ENCODE measurements at places on chromosomes 2 and 18.

DNA sequence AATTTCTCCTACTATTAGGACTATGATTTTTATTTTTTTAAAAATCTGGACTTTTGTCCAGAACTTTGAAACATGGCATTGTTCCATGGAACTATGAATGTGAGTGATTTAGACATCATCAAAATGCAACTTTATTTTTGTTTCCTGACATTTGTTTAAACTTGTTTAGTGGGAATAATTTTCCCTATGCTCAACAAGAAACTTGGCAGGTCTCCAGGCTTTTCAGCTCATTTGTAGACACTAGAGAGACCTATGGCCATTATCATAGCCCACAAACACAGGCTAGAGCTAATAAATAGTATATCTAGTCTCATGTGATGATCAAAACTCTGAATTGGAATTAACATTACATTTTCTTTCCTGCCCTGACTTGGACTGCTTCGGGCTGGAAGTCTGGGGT is 145.1 kb upstream of the CELF4 start:
- DNase-seq = no peak

DNA sequence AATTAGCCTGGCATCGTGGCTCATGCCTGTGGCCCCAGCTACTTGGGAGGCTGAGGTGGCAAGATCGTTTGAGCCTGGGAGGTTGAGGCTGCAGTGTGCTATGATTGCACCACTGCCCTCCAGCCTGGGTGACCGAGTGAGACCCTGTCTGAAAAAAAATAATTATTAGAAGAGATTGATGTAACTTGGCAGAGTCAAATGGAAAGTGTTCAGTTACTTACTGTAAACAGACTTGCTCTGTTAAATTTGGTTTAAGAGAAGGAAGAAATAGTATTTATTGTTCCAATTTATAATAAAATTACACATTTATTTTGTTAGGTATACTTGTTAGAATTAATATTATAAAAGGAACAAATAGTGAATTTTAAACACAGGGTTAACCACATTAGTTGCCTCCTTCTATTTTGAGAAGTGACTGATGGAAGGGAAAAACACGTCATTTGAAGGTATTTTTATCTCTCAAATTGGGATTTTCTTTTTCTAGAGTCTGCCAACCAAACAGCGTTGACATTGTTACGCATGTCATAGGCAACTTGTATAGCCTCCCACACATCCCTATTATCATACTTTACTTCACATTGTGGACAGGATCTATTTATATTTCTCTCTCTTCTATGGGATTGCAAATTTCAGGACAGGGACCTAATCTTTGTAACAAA is 118.8 kb upstream of the B3GNT2 start:
- DNase-seq = no peak

DNA sequence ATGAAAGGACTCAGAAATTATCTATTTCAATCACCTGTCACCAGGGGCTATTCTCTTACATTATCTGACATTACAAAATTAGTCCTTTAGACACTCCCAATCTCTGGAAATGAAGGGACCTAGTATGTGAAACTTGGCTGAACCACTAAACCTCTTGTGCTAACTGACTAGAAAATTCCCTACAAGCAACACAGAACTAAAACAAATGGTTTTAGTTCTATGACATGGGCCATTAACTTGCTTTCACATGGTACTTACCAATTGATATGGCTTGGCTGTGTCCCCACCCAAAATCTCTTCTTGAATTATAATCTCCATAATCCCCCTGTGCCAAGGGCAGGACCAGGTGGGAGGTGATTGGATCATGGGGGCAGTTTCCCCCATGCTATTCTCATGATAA is 16.6 kb downstream of the SERPINE2 start:
- no peak for DNase-seq

GRCh38 chr2:84477886-84478285 is 18.8 kb upstream of the SUCLG1 start:
- DNase-seq = no peak

GRCh38 chr18:42078711-42079110 is 123.7 kb downstream of the PIK3C3 start:
- no peak for DNase-seq

DNA sequence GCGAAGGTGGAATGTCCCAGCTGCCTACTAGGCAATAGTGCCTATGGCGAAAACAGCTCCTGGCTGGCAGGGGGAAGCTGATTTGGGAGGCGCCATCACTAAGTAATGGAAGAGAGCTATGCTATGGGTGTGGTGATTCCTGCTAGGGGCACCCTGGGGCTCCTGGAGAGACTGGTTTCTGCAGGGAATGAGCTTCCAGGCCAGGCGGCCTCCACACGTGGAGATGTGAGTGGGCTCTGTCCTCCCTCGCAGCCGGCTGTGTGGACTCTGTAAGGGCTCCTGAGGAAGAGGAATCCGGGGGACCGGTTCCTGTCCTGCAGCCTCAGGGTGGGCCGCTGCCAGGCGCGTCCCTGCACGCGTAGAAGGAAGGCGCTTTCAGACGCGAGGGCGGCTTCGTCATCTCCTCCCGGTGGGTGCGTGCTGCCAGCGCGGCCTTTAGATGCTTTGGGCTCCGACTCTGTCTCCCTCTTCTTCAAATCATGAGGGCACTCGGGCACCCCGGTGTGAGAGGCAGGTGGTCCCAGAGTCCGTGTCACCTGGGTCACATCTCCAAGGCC is 55.5 kb upstream of the ANKRD62 start:
- DNase-seq = no peak

GRCh38 chr2:68911246-68911645 is 40.0 kb upstream of the BMP10 start:
- no peak for DNase-seq

GRCh38 chr2:120287183-120288015 is 34.7 kb downstream of the RALB start:
- DNase-seq = peak; percentile 50

DNA sequence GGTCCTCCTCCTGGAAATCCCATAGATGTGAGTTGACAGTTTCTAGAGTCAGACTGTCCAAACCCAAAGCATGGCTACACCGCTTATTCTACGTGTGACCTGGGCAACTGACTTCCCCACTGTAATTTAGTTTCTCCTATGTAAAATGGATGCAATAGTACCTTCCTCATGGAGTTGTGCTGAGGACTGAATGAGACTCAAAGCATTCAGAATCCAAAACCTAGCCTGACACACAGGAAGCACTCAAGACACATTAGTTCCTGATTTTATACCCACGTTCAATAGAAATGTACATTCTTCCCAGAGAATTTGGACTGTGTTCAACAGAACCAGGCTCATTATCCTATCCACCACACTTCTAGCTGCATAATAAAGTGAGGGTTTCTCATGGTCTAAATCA is 88.8 kb downstream of the STK39 start:
- no peak for DNase-seq

GRCh38 chr18:32093523-32093922 is 1.8 kb downstream of the RNF138 start:
- no peak for DNase-seq

DNA sequence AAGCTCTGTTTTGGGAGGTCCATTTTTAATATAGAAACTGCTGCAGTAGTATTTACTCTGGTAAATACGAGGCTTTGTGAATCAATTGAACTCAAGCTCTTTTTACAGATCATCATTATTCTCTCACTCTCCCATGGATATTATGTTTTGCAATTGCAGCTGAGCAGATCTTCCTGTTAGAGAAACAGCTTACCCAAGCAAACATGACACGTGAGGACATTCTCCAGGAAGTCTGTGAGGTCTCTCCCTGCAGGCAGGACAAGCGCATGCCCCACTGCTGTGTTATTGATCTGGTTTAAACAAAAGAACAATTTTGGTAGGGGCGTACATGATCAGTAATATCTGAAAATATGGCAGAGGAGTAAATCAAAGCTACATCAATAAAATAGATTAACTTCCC is 72.1 kb downstream of the COL6A3 start:
- no peak for DNase-seq

- DNase-seq = no peak
Measured at GRCh38 chr2:181781078-181781786, 100.9 kb upstream of the NEUROD1 start.

- DNase-seq = no peak
Measured at GRCh38 chr2:237629739-237630138, 2.4 kb downstream of the LRRFIP1 start.

DNA sequence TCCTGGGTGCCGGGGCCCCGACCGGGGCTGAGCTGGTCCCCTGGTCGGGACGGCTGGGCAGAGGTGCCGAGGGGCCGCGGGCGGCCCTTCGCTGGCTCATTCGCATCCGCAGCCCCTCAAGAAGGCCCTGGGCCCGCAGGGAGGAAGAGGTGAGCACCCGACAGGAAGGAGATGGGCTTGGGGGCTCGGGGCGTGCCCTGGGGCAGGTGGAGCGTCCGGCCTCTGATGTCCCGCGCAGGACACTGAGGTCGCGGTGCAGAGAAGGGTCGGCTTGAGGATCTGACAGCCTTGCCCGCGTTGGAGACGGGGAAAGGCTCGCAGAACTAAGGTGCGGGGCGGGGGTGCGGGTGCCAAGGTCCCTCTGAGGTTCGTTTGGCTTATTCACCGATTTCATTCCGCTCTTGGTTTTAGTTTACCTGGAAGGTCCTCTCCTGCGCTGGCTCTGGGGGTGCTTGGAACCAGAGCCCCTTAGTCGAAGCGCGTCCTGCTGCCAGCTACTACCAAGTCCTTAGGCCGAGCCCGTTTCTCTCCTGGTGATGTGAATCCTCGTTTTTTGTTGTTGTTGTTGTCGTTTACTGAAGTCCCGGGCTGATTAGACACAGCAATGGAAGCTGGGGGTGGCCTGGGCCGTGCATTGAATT is 18.9 kb upstream of the CD8A start:
- DNase-seq = no peak

- no peak for DNase-seq
Measured at GRCh38 chr2:27461118-27461517, 18.9 kb downstream of the KRTCAP3 start.

GRCh38 chr2:43941359-43941758 is 54.4 kb downstream of the LRPPRC start:
- no peak for DNase-seq

DNA sequence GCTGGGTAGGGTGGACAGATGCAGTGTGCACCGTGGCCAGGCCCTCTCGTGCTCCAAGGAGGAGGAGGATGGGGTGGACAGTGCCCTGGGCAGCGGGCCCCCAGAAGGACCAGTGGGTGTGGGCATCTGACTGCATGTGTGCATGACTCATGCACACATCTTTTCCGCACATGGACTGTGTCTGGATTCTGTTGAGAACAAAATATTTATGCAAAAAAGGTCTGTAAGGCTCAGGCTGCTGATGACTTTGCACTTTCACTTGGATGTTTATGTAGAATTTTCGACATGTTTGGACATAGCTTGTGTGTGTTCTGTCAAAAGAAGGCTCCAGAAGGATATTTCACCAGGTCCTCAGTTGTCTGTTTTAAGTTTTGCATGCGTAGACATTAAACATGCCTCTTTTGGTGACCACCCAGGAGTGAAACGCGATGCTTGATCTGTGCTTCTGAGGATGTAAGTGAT is 45.6 kb downstream of the MTCL1 start:
- no peak for DNase-seq

GRCh38 chr18:23103449-23103848 is 31.8 kb upstream of the CABLES1 start:
- no peak for DNase-seq

- DNase-seq = no peak
Measured at GRCh38 chr2:16406496-16407289, 258.9 kb downstream of the CYRIA start.

- no peak for DNase-seq
Measured at GRCh38 chr18:12998332-12999060, 7.3 kb downstream of the CEP192 start.

- DNase-seq = no peak
Measured at GRCh38 chr2:10252224-10252623, 50.5 kb upstream of the HPCAL1 start.

GRCh38 chr2:227724394-227725039 is at the start of gene SCYGR6:
TSS of gene SCYGR6 (minus strand) at chr2:227724757. CDS start at chr2:227724757, 0 bp downstream.
- DNase-seq = no peak

DNA sequence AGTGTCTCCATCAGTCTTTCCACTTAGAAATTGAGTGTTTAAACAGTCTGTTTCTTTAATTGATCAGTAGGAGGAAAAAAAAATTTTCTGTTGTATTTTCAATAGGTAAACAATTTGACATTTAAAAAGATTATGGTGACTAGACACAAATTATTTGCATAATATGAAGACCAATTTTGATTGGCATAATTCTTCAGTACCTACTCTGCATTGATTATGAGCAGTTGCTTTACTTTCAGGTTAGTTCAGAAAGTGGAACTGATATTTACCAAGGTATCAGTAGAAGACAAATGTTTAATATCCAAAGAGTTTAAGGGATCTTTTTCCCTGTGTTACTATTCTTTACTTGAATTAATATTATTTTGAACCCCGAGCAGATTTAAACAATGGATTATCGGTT is 2.6 kb downstream of the ADAM23 start:
- DNase-seq = no peak

- no peak for DNase-seq
Measured at GRCh38 chr2:39494784-39495251, 57.7 kb upstream of the MAP4K3 start.

GRCh38 chr2:5967506-5967905 is 275.3 kb downstream of the SOX11 start:
- no peak for DNase-seq

- no peak for DNase-seq
Measured at GRCh38 chr2:120460511-120460910, 114.6 kb downstream of the INHBB start.

DNA sequence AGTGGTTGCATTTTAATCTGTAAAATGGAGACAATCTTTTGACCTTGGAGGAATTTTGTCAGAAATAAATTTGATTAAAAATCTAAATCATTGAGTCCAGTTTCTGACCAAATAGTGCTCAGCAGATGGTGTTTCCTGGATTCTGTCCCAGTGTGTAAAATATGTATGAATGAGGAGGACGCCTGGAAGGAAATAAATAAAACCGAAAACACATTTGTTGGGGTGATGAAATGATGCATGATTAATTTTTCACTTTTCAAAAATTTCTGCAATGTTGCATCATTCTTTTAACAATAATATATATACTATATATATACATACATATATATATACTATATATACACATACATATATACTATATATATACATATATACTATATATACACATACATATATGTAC is 261.1 kb upstream of the TRIB2 start:
- no peak for DNase-seq

- no peak for DNase-seq
Measured at GRCh38 chr2:173145454-173145853, 69.8 kb downstream of the MAP3K20 start.

GRCh38 chr2:3644246-3644525 is 13.8 kb upstream of the ALLC start:
- peak; percentile 47 for DNase-seq

Data from GM19239 (cell line).